ENCODE measurements at places on chromosomes 5 and 9.

- no peak for DNase-seq
These were observed 143.0 kb downstream of the XRCC4 start for GRCh38 chr5:83220331-83220730.

DNA sequence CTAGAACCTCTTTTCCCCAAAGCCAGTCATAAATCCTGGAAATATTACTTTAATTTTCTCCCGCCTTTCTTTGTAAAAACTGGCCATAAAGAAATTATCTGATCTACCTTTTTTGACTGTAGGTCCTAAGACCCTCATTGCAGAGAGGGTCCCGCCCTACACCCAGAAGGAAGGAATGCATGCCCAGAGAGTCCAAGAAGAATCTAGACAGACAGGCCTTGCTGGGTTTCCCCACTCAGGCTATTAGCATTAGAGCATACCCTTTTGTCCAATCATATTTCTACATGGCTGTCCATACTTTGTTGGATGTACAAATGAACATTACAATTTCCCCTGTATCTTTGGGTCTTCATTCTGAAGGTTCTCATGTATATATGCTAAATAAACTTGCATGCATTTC, 1.9 kb upstream of the ATG10 start:
- no peak for DNase-seq

- DNase-seq, result no peak
These were observed 5.7 kb downstream of the TGFBI start for GRCh38 chr5:136034492-136034891.

- DNase-seq, result no peak
These were observed 11.9 kb downstream of the VAV2 start for GRCh38 chr9:133979921-133980863.

DNA sequence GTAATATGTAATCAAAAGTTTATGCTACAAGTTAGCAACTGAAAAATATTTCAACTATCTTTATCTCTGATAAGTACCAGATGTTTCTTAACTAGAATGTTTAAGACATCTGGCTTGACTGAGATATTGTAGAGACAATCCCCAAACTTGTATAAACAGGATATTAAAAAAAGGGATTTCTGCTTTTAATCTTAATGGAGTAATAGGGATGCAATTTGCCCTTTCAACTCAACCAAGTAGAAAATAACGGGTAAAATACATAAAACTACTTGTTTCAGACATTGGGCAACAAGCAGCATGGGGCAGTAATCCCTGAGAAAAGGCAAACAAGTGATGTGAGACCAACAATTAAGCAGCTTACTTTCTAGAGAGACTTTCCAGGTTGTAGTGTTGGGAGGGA, 9.4 kb upstream of the ADAMTS12 start:
- no peak for DNase-seq

DNA sequence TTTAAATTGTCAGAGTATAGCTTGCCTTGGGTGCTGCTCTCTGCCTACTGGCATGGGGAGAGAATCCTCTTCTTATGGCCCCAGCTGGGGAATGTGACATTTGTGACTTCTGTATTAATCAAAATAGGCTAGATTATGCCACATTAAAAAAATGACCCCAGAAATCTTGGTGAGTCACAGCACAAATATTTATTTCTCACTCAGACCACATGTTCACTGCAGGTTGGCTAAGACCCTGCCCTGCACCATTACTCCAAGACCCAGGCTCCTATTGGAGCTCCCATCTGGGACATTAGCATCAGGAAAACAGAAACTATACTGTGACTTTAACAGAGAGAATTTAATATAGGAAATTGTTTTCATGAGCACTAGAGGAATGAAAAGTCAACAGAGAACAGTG, 16.6 kb upstream of the WHRN start:
- DNase-seq, result no peak

- no peak for DNase-seq
These were observed 15.0 kb downstream of the TENT4A start for GRCh38 chr5:6728011-6728794.

DNA sequence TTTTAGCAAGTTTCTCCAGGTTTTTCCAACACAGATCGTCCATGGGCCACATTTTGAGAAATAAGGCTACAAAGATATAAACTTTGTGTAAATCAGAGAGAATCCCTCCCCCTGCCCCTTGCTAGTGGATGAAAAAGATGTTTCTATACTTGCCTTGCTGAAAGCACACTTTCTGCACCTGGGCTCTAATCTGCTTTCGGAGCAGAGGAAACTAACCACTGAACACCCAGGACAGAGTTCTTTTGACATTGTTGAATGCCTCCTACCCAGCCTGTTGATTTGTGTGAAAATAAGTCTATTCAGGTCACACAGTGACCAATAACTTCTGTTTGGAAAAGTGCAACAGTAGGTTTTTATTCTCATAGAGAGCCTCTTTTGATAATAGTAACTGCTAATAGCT, 7.5 kb downstream of the ADRB2 start:
- no peak for DNase-seq

GRCh38 chr9:134454476-134454857, 128.2 kb downstream of the RXRA start:
- no peak for DNase-seq

DNA sequence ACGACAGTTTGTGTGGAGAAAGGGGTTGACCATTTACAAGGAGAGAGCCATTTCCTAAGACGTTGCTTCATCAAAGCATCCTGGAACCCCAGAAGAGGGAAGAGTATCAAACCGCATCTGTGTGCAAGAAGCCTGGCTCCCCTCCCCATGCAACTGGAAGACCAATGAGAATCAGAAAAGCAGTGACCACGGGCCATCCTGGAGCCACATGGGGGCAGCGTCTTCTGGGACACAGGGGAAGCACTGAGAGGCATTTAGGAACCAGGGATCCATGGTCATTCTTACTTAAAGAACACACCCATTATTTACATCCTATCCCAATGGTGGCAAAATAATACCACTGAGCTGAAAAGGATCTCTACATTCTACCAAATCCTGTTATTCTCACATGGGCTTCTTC, 29.3 kb downstream of the SEMA5A start:
- DNase-seq, result no peak

GRCh38 chr9:8351436-8351835, 551.9 kb upstream of the DMAC1 start:
- DNase-seq, result no peak

GRCh38 chr5:150386024-150386855, 26.5 kb downstream of the CD74 start:
- DNase-seq, result no peak

DNA sequence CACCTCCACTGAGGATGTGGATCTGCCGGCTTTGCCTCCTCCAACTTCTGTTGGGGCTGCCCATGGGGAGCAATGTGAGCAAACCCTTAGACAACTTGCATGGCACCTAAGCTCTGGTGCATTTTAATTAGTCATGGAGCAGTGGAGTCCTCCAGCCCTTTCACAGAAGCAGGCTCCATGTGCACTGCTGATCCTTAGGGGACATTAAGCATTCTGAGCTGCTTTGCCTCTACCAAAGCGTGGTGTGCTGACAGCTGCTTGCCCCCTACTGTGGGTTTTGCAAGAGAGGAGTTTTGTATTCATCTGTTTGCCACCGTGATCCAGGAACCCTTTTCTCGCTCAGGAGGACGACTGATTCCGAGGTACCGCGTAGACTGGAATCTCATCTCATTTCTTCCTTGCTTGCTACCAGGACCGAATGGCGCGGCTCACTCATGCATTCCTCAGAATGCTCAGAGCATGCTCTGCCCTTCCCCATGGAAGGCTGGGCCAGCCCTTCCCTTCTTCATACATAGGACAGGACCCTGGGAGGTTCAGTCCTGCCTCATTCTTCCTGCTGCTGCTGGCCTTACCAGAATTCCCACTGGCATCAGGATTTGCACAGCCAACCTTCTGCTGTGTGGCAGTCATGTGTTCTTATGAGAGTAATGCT, 432.5 kb downstream of the GADD45G start:
- DNase-seq, result no peak

DNA sequence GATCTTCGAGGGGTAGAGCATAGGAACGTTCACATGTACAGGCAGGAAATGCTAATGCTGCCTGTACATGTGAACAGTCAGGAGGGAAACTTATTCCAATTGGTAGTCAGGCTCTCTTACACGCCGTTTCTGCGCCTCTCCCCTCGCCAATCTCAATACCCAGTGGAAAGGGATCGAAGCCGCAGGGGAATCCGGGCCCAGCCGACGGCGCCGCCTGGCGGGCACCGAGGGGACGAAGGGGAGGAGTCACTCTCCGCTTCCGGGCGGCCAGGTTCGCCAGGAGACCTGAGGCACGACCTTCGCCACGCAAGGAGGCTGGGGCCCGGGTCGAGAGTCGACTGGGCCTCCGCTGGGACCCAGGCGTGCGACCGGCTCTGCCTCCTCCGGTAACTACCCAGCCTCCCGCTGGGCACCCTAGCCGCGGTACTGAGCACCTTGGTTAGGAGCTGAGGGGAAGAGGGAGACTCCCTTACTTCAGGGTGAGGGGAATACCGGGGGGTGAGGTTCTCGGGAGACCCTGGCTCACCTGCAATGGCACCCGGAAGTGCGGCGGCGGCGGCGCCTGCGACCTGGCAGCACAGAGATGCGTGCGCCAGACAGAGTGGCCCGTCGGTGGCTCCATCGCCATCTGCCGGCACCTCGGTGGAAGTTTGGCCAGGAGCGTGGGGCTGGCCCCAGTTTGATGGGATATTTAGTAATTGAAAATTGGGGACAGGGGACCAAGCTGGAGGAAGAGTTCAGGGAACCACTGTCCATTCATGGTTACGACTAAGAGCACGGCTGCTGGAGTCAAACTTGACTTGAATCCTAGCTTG, at the start of gene PIGO:
Gene PIGO, minus strand, starts transcription at position 557 of the 815 bp plus-strand sequence. CDS start 1,026 bp downstream, outside the sequence.
- DNase-seq, result peak; percentile 78

DNA sequence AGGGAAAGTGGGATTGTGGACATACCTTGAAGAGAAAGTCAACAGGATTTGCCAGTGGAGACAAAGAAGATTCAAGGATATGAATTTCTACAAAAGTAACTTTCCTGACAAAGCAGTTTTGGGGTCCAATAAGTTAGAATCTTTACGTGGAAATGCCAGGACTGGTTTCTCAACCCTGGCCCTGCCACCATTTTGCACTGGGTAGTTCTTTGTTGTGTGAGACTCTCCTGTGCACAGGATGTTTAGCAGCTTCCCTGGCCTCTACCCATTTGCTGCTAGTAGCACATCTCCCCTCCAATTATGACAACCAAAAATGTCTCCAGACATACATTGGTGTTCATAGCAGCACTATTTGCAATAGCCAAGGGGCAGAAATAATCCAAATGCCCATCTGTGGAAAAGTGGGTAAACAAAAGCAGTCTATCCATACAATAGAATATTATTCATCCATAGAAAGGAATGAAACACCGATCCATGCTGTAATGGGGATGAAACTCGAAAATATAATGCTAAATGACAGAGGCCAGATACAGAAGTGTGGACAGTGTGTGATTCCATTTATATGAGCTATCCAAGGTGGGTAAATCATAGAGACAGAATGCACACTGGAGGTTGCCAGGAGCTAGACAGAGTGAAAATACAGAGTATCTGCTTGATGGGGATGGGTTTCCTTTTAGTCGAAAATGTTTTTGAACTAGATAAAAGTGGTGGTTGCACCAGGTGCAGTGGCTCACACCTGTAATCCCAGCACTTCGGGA, 91.4 kb downstream of the NSUN2 start:
- no peak for DNase-seq

GRCh38 chr5:56938858-56939257, 13.1 kb downstream of the MIER3 start:
- DNase-seq, result no peak

DNA sequence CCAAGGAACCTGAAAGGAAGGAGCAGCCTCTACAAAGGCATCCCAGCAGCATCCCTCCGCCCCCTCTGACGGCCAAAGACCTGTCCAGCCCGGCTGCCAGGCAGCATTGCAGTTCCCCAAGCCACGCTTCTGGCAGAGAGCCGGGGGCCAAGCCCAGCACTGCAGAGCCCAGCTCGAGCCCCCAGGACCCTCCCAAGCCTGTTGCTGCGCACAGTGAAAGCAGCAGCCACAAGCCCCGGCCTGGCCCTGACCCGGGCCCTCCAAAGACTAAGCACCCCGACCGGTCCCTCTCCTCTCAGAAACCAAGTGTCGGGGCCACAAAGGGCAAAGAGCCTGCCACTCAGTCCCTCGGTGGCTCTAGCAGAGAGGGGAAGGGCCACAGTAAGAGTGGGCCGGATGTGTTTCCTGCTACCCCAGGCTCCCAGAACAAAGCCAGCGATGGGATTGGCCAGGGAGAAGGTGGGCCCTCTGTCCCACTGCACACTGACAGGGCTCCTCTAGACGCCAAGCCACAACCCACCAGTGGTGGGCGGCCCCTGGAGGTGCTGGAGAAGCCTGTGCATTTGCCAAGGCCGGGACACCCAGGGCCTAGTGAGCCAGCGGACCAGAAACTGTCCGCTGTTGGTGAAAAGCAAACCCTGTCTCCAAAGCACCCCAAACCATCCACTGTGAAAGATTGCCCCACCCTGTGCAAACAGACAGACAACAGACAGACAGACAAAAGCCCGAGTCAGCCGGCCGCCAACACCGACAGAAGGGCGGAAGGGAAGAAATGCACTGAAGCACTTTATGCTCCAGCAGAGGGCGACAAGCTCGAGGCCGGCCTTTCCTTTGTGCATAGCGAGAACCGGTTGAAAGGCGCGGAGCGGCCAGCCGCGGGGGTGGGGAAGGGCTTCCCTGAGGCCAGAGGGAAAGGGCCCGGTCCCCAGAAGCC, 30.8 kb downstream of the CD180 start:
- DNase-seq, result peak; percentile 59

- no peak for DNase-seq
These were observed 31.6 kb downstream of the PRLR start for GRCh38 chr5:35198686-35199085.

DNA sequence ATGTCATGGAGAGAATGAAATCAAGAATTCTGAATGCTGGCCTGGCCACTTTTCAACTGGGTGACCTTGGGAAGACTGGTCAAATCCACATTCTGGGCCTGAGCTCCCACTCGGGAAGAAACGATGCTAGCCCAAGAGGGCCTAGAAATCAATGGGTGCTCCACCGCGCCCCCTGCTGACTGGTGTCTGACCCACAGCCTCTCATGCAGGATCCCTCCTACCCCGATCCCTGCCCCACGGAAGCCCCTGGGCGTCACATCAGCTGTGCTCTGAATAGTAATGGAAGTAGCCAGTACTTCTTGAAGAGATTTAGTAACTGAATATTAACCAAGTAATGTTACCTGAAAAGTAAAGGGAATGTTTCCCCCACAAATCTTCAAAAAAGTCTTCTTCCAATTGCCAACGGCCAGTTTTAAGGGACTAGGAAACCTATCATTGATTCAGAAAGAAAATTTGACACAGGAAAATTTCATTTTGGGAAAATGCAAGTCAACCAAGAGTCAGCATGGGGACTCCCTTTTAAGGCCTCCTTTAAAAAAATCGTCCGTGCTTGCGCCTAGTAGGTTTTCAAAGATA, 43.9 kb downstream of the CRB2 start:
- no peak for DNase-seq

DNA sequence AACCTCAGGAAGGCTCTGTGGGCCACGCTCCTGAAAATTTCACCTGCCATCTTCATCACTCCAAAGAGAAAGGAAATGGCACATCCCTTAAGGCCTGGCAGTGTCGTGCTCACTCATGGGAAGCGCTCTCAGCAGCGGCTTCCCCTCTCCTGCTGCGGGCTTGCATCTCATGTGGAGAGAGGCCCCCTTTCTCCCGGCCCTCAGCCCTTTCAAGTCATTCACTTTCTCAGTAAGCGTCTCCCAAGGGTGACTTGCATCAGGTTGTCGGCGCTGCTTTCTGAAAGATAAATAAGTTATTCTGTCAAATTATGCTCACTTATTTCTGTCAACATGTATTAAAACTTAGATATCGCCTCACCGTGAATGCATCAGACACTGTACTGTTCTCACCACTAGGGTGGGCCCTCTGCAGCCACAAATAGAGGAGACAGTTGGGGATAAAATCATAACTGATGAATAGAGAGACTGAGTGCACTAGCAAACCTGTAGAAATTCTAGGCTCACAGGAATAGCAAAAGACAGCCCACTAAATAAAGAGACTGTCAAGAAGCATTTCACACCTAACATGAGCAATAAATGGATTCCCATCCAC, 174.6 kb downstream of the RFK start:
- no peak for DNase-seq
